ENCODE measurements at places on chromosomes 13 and 19.

DNA sequence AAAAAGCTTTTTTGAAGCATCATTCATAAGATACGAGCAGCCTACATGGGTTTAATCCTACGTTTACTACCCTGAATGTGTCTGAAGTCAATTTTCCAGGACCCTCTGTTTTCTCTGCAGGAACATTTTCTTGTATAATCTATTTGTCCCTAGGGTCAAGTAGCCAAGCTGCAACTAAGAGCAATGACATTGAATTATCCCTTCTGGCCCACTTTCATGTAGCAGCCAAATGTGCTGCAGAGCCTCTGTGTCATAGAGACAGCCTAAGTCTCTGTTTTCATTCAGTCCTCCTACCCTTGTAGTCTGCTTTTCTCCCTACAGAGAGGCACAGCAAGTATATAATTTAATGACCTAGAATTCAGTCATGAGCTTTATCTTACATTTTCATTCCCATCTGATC, 82.1 kb downstream of the ZAR1L start:
- no peak for DNase-seq

DNA sequence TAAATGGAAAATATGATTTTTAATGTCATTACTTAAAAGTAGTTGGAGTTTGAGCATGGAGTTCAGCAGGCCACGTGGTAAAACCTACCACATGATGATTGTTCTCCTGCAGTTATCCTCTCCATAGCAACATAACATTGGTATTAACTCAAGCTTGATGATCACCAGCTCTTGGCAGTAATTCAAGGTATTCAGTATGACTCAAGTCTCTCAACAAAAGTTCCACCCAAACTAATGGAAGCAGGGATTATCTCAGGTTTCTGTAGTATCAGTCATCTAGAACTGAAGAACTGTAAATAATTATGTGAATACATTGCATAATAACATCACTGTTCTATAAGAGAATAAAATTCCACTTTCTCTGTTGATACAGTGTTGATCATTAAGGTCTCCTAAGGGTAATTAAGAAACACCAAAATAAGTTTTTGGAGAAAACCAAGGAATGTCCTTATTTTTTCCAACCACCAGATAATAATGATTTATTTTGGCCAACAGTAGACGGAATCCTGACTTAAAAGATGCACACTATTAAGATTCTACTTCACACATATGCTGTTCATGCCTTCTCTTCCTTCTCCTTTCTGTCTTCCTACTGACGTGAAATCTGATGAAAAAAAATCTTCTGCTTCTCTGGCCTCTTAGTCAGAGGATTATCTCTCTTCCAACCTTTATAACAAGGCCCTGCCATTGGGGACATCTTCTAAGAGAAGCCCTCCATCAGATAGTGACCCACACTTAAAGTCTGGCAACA, 1092.3 kb downstream of the EFNB2 start:
- DNase-seq, result peak; percentile 37

GRCh38 chr13:80237646-80238045, 103.3 kb downstream of the SPRY2 start:
- DNase-seq, result no peak

DNA sequence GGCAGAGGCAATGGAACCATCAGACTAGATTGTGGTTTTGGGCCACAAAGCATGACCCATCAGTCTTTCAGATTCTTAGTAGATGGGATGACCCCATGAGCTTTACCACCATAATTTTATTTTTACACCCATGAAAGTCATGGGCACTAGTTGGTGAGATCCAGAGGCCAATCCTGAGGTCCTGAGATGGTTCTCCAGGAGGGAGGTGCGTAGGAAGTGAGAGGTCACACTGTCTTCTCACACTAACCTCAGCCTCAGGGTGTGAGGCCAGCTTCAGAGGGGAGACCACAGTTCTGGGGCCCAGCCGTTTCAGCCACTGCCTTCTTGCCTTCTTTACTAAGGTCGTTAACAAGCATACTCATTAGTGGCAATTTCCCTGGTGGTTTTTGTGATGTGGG, 106.4 kb downstream of the AKAP11 start:
- DNase-seq, result no peak

DNA sequence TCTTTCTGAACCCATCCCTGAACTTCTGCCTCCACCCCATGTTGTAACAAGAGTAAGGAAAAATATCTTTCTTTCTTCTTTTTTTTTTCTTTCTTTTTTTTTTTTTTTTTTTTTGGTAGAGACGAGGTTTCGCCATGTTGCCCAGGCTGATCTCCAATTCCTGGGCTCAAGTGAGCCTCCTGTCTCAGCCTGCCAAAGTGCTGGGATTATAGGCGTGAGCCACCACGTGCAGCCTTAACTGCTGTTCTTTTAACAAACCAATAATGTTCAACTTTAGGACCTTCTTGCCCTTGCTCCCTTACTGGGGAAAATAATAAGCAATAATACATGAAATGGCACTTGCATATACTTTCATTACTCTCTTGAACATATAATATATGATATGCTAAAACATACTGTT, 19.6 kb downstream of the GPR183 start:
- no peak for DNase-seq

- no peak for DNase-seq
Measured at GRCh38 chr19:38265213-38265861, 964 bp downstream of the SPINT2 start.

DNA sequence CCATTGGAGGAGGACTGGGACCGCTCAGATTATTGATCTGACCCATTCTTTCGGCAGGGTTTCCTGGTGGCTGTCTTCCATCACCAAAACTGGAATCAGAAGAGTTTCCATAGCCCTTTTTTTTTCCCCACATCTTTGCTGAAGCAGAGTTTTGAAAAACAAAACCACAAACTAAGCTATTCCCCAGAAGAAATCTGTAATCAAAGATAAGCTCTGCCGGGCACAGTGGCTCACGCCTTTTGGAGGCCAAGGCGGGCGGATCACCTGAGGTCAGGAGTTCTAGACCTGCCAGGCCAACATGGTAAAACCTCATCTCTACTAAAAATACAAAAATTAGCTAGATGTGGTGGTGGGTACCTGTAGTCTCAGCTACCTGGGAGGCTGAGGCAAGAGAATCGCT, 4.2 kb upstream of the ICAM1 start:
- DNase-seq, result no peak

GRCh38 chr19:29785955-29786589, 25.7 kb upstream of the CCNE1 start:
- DNase-seq, result no peak

DNA sequence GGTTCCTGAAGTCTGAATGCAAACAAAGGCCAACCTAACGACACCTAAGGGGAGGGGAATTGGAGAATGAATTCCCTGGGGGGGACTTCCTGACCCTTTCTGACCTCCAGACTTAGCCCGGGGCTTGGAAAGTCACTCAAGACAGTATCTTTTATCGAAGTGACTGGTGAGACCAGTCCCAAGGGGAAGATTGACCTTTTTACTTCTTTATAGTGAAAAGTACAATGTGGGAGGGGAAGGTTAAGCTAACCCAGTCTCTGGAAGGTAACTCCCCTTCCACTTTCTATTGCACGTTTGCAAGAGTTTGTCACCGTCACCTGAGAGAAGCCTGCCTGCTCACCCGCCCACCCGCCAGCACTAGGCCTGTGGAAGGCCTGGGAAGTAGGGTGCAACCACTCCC, 111.9 kb downstream of the EFNB2 start:
- no peak for DNase-seq

DNA sequence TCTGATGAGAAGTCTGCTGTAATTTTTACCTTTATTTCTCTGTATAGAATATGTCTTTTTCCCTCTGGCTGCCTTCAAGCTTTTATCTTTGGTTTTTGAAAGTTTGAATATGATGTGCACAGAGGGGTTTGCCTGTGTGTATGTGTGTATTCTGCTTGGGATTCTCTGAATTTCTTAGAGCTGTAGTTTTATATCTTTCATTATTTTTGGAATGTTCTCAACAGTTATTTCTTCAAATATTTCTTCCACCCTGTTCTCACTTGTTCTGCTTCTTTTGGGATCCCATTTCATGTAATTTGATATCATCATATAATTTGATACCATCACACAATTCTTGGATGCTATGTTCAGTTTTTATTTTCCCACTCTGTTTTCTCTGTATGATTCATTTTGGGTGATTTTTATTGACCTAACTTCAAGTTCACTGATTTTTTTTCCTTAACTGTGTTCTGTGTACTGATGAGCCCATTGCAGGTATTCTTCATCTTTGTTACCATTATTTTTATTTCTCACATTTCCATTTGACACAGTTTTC, 7.5 kb downstream of the COG3 start:
- DNase-seq, result no peak

DNA sequence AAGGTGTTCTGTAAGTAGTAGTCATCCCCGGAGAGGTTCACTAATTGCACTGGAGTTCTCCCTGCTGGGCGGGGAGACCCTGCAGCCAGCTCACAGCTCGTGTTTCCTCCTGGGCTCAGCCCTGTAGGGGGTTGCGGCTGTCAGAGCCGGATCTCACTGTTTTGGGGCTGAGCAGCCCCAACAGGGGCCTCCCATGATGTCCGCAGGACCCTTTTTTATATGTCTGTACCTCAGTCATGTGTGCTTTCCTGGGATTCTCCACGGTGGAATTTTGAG, 130.2 kb upstream of the MCF2L start:
- no peak for DNase-seq

- no peak for DNase-seq
Measured at GRCh38 chr19:46605356-46605821, 4.3 kb downstream of the CALM3 start.

GRCh38 chr13:80195649-80196048, 145.3 kb downstream of the SPRY2 start:
- no peak for DNase-seq

GRCh38 chr19:49441210-49441959, at the start of gene SLC17A7:
TSS of gene SLC17A7 (minus strand) at chr19:49441527. CDS start at chr19:49441379, 148 bp downstream.
- DNase-seq, result no peak

GRCh38 chr13:34567597-34567996, 374.5 kb upstream of the NBEA start:
- DNase-seq, result no peak

DNA sequence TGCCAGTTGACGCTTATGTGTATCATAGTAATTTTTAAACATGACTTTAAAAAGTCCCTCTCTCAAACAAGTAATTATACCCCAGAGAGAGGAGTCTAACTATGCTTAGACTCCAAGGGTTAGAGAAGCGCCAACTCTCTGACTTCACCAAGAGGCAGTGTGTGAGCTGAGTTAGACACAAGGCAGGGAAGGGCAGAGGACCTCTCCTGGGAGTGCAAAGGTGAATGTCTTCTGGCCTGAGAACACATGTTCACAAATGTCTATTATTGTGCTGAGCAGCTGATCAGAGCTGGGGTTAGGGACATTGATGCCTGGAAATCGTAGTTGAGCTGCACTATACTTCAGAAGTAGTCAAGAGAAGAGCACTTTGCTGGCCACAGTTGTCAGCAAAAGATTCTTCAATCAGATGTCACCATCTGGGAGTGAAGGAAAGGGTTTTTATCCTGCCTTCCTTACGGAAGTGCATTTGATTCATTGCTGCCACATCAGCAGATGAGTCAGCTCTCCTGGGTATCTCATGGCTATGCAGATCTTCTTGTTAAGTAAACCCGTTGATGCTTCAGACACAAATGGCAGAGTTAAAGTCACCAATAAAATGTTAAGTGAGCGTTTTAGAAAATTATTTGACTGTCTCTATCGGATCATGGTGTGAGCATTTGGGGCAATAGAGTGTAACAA, 283.2 kb upstream of the ARGLU1 start:
- no peak for DNase-seq
